Bone marrow (tissue), 2 donors: ENCODE measurements at places on chromosomes 12 and 14.

GRCh38 chr12:58384196-58384595 lies 442.8 kb downstream of the ATP23 start:
- DNase-seq: no peak

- no peak for DNase-seq
Measured at GRCh38 chr14:65462411-65462810, 49.9 kb downstream of the FUT8 start.

DNA sequence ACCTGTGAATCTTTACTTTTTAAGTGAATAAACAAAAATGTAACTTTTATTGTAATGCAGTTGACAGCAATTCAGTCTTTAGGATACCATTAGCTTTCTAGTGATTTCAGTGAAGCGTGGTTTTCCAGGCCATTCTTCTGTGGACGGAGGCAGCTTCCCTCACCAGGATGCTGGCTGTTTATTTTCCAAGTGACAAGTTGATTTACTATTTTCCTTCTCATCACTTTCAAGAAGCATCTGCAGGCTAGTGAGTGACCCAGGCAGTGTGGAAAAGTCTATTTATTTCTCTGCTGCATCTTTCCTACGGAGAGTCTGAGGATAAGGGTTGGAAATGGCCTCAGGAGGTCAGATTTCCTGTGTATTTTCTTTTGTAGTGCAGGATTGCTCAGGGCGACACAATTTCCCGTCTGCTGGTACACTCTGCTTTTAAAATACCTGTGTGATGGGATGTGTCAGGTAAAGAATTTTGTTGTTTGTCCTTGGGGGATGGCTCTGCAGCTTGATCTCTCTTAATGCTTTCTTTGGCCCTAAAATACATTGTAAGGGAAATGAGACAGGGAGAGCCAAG lies 467.8 kb downstream of the NRXN3 start:
- DNase-seq: no peak

DNA sequence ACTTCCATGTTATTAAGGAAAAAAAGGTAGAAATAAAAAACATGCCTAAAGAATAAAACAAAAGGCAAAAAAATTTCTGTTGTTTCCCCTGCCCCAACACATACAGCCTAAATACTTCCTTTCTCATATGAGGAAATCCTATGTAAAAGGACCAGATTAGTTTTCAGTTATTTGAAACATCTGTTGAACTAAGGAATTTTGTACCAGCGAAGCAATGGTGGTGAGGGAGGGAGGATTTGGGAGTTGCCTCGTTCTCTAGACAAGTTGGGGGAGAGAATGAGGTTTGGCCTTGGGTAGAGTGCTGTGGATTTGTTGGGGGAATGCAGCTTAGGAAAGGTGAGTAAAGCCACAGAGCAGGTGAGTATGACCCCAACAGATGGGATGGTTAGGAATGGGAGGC lies 141.5 kb upstream of the RFLNA start:
- no peak for DNase-seq

DNA sequence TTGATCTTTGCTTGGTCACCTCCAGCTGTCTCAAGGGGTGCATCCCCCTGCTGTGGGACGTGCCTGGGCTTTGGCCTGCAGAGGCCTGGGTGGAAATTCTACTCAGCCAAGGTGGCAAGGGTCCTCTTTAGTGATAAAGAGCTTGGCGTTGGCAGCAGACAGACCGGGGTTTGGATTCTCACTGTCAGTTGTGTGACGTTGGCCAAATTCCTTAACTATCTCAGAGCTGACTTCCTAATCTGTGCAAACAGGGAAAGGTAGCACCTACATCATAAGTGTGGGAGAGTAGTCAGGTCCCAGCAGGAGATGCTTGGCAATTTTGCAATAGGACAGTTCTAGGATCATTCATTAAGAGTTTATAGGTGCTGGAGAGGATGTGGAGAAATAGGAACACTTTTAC lies 154.3 kb upstream of the GSC start:
- DNase-seq: no peak

DNA sequence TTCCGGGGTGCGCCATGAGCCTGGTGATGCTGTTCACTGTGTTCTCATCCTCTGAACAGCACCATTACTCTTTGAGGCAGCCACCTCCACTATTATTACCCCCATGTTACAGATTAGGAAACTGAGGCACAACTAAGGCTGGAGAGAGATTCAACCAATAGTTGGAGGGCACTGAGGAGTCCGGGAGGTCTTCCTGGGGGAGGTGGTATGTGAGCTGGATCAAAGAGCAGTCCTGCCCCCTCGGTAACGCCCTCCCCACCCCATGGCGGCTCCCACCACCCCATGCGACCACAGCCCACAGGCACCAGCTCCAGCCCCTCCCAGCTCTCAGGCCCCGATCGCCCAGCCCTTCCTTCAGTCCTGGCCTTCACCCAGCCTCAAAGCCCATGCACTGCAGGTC lies 43.5 kb downstream of the SCARB1 start:
- DNase-seq: no peak

GRCh38 chr12:57090924-57091637 lies 2.2 kb downstream of the NAB2 start:
- no peak for DNase-seq

- DNase-seq: no peak
Measured at GRCh38 chr12:106019144-106019543, 119.6 kb downstream of the NUAK1 start.

GRCh38 chr12:90245391-90245790 lies 536.8 kb upstream of the ATP2B1 start:
- no peak for DNase-seq

- no peak for DNase-seq
Measured at GRCh38 chr12:57929092-57929830, 12.1 kb upstream of the ATP23 start.

DNA sequence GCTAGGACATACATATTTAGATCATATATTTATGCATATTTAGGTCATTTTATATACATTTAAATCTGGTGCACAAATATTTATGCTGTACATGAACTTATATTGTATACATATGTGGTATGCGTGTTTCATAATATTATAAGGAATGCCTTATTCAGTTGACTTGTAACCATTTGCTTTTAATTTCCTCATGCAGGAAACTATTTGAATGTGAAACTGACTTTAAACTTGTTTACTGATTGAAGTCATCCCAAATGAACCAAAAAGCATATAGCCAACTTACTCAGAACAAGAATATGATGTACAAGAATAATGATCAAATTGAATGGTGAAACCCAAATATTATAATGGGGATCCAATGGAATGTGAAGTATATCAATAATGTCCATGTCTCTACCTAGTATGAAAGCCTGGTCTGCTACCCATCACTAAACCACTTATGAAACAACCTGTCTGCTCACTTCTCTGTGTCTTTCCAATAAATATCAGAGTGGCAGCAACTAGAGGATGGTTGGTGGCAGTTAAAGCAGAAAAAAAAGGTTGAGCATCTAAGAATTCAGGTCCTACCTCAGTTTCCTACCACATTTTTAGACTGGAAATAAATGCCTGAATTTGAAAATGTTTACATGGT lies 38.3 kb downstream of the RPS6KA5 start:
- DNase-seq: no peak

- no peak for DNase-seq
Measured at GRCh38 chr14:45222485-45223262, 30.3 kb downstream of the MIS18BP1 start.

DNA sequence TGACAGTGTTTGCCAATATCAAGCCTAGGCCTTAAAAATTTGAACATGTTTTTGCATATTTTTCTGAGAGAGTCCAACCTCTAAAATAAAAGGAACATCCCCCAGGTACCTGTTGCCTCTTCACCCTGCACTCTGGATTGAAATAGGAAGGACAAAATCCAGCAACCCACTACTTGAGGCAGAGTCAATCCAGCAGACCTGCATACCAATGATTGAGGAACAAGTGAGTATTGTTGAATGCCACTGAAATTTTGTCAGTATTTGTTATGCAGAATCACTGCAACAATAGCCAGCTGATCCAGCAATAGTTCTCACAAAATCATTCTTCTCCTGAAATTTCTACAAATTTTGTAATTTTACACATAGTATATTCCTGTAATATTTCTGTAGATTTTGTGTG lies 460.6 kb upstream of the FOXG1 start:
- DNase-seq: no peak

- no peak for DNase-seq
Measured at GRCh38 chr14:74442757-74443156, 16.7 kb upstream of the SYNDIG1L start.

- DNase-seq: no peak
Measured at GRCh38 chr14:75614179-75614578, 35.8 kb downstream of the FLVCR2 start.

DNA sequence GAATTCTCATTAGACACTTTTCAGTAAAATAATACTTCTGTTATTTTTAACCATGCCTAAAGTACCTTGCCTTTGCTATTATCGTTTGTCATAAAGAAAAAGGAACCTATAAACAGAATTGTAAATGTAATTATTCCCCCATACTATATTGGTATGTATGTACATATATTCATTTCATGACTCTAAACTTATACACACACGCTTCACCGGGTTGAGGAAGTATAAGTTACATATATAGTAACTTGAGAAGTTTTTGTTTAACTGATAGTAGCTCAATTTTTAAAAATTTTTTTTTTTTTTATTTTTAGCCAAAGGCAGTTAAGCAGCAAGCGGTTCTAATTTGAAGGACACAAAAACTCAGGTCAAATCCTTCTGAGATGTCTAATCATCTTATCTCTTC lies 107.6 kb downstream of the PLEKHG7 start:
- DNase-seq: no peak

DNA sequence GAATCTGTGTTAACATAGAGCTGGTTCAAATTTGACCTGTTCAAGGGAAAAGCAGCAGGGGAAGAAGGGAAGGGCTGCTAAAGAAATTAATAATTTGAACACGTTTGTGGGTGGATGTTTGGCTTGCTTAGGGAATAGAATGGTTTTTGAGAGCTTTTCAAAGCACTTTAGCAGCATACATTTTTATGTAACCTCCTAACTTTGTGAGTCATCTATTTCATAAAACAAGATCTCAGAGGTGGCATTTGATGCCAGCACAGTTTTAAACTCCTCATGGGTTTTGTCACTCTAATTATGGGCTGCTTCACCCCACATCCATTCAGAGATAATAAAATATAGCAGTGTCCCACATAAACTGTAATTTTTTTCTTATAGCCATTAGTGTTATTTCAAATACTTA lies 143.8 kb downstream of the ACSS3 start:
- no peak for DNase-seq

- no peak for DNase-seq
Measured at GRCh38 chr12:93868771-93869170, 191.6 kb downstream of the CRADD start.

DNA sequence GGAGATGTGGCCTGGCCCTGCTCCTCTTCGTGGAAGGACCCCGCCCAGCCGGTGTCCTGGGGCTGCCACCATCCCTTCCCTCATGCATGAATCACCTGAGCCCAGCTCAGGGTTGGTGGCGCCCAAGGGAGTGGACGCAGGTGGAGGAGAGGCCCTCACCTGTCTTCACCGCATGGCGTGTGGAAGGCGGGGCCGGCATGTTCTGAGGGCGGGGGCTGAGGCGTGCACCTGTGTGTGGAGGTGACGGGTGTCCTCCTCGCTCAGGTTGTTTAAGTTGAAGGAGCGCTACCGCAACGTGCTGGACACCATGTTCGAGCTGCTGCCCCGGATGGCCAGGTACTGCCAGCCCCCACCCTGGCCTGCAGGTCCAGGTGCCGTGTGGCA lies 47.0 kb downstream of the SLC8B1 start:
- DNase-seq: no peak

DNA sequence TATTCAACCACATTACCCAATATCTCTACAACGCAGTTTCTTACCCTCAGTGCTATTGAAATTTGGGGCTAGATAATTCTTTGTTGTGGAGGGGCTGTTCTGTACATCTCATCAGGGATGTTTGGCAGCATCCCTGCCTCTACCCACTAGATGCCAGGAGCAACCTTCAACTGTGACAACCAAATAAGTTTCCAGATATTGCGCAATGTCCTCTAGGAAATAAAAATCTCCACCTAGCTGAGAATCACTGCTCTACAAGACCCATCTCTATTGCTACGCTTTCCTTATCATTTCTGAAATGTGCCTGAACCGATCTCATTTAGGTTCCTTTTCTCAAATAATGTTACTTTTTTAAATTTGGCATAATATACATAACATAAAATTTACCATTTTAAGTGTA lies 155.2 kb upstream of the G2E3 start:
- DNase-seq: no peak

DNA sequence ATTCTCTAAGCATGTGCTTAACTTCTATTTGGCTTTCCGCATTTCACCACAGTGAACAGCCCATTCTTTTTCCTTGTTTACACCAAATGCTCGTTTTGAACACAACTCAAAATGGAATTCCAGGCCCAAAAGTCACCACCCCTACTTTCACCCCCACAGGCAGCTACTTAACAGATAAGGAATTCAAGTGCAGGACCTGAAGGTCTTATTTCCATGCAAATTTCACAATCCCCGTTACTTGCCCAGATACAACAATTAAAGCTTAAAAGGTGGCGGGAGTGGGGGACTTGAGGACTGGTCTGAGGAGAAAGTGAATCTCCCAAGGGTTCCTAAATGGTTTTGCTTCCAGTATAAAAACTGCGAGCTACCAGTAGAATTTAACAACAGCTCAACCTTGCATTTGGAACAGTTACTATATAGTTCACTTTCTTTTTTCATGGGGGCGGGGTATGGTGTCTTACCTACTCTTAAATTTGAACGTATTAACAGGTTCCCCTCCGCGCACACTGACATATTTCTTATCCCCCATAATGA lies 3.7 kb downstream of the USP44 start:
- DNase-seq: no peak

DNA sequence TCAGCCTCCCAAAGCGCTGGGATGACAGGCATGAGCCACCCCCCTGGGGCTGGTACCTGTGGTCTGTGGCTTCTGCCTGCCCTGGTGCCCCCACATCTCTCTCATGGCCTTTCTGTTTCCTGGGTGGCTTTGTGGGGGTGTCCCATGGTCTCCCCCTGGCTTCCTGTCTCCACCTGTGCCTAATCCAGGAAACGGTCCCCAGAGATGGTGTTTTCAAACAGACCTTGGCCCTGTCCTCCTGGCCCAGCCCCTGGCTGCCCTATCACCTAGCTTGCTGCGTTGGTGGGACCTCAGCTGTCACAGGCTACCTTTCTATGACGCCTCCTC lies 18.1 kb downstream of the MEG3 start:
- DNase-seq: no peak

- DNase-seq: no peak
Measured at GRCh38 chr14:76810953-76811400, 1.7 kb downstream of the ANGEL1 start.
